Uterus (tissue), 4 donors: ENCODE measurements at places on chromosomes 1 and 21. TPM values are rescaled to one million over a fixed set of nuclear protein-coding genes. Genes with fewer than 3 reads are reported as not detected.

DNA sequence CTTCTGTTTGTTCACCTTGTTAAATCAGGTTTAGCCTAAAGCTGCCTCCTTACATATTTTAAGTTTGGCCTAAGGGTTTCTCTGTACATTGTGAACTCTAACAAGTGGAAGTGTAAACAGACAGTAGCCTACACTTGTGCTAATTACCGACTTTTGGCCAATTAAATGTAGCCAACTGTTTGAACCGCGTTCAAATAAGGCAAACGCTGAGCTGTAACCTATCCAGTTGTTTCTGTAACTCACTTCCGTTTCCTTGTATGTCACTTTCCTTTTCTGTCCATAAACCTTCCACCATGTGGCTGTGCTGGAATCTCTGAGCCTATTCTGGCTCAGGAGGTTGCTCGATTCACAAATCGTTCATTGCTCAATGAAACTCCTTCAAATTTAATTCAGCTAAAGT, 8.0 kb upstream of the FCAMR start:
- H3K27me3 ChIP-seq, result no peaks in the 10 kb centered on the region
- H3K36me3 ChIP-seq, result no peaks in the 10 kb centered on the region
- H3K4me3 ChIP-seq, result no peak overlapping the region
- no peak for DNase-seq

Gene DNTTIP2
- 29.4 TPM for total RNA-seq

DNA sequence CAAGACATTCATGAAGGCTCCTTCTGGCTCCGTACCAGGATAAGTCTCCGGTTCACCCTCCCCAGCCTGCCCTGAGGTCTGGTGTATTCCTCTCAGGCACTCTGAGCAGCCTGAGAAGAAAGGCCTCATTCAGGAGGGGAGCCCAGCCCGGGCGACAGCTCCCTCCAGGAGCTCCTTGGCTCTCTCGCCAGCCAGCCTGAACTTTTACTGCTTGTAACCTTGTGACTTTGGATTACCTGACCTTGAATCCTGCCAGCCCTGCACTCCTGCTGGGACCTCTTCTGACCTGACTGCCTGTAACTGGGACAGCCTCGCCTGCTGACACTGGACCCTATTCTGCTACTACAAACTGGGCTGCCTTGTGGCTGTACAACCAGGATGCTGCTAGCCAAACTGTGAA, 65.8 kb downstream of the CD34 start:
- H3K4me3 ChIP-seq, result no peak overlapping the region
- peaks cover 3% of the 10 kb centered on the region for H3K4me1 ChIP-seq
- peak overlapping the region; percentile 33 for H3K27ac ChIP-seq

DNA sequence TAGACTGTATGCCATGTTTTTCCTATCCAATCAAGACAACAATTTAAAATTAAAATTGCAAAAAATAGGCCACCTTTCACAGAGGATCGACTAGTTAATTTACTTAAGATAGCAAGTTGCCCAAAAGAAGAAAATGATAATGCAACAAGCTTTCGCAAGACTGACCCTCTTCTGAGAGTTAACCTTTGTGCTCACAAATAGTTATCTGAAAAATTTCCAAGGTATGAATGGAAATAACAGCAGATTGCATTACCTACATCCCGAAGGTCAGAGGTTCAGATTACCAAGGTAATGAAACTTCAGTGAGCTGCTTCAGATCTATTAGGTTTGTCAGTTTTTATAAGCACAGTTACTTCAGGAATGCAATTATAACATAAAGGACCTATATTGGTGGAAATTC, 298.0 kb downstream of the KCTD3 start:
- no peaks in the 10 kb centered on the region for H3K27me3 ChIP-seq
- H3K4me3 ChIP-seq, result no peak overlapping the region
- no peaks in the 10 kb centered on the region for H3K36me3 ChIP-seq
- H3K27ac ChIP-seq, result no peak overlapping the region
- H3K4me1 ChIP-seq, result no peaks in the 10 kb centered on the region

Gene SLAMF1
- 0.09 TPM for total RNA-seq

DNA sequence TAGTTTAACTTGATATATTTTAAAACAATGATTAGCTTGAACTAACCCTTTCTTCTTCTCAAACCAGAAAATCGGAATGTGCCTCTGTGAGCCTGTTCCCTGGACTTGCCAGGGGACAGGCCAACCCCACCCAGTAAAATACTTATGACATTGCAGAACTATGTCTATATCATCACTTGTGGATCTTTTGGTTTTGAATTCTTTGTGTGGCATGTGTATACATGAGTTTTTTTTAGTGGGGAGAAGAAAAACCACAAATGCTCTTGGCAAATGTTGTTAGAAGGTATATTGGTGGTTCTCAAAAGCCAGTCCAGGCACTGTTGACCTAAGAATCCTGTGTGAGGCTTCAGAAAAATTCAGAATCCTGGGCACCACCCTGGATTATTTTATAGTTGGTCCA, 347.4 kb downstream of the SIPA1L2 start:
- H3K27ac ChIP-seq, result no peak overlapping the region
- H3K36me3 ChIP-seq, result no peaks in the 10 kb centered on the region
- no peaks in the 10 kb centered on the region for H3K4me1 ChIP-seq
- H3K4me3 ChIP-seq, result no peak overlapping the region
- H3K27me3 ChIP-seq, result no peaks in the 10 kb centered on the region
